Activated CD4-positive, alpha-beta memory T cell treated with anti-CD3 and anti-CD28 coated beads for 36 hours (primary cell): ENCODE measurements at places on chromosomes 7 and 10.

DNA sequence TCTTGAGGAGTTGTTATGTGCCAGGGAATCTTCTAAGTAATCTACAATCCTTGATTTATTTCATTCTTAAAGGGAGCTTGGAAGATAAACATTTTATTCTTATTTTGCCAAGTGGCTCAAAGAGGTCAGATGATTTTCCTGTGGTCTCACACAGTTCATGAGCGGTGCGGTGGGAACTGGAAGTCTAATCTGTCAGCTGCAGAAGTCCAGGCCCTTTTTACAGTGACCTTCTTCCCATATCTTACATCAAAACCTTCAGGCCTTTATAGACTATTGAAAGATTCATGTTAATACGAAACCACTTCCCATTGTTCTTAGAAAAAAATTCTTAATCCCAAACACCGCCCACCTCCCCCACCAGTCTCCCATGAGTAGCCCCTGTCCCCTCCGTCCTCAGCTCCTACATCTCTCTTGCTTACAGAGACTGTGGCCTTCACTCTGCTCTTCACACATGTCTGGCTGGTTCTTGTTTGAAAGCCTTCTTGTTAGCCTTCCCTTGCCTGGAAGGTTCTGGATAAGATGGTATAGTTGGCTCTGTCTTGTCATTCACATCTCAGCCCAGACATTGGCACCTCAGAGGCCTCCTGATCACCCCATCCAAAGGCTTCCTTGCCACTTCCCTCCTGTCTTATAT lies 61.5 kb downstream of the ITGA8 start:
- no peak for DNase-seq

DNA sequence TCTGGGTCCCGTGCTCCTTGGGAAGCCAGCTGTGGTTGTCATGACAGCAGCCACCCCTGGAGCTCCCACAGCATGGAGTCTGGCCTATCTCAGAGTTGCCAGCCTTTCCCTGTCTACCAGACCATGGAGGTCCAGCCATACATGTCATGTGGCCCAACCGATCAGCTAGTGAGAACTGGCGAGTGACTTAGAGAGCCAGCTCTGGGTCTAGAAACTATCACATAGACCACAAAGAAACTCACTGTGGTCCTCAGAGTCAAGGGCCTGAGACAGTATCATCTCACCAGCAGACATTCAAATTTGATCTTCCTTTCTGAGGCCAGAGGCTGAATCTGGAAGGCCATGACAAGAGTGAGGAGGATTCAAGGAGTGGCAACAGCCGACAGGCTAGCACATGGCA lies 223.3 kb upstream of the GPR26 start:
- no peak for DNase-seq

GRCh38 chr7:46791188-46791587 lies 790.7 kb downstream of the TNS3 start:
- DNase-seq: no peak

DNA sequence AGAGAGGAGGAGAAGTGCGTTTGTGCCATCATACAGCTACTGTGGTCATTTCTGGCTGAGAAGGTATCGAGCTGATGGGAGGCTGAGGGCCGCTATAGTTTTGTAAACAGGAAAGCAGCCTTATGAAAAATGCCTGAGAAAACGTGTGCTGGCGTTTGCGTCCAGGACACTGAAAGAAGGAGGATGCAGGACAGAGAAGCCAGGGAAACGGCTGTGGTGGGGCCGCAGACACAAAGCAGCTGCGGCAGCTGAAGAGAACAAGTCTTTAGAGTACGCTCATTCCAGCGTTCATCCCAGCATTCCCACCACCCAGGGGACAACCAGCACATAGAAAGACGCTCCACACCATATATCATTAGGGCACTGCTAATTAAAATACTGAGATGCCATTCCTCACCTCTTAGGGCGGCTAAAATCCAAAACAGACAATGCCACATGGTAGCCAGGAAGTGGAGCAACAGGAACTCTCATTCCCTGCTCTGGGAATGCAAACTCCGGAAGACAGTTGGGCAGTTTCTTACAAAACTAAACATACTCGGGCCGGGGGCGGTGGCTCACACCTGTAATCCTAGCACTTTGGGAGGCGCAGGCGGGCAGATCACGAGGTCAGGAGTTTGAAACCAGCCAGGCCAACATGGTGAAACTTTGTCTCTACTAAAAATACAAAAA lies 18.4 kb downstream of the GNA12 start:
- no peak for DNase-seq

- no peak for DNase-seq
Measured at GRCh38 chr10:110931769-110932381, 12.5 kb downstream of the SHOC2 start.
